Activated CD4-positive, alpha-beta T cell treated with anti-CD3 and anti-CD28 coated beads, Interleukin-2, amount 10 ng/mL, durations not matched to agents 24 days and 14 days (primary cell): ENCODE measurements at places on chromosomes 3 and 15. TPM values are rescaled to one million over a fixed set of nuclear protein-coding genes. Genes with fewer than 3 reads are reported as not detected.

ARPIN gene
- total RNA-seq = not detected in 2 replicates

TBC1D23 gene
- 17.6 and 19.4 TPM in 2 replicates for total RNA-seq

DNA sequence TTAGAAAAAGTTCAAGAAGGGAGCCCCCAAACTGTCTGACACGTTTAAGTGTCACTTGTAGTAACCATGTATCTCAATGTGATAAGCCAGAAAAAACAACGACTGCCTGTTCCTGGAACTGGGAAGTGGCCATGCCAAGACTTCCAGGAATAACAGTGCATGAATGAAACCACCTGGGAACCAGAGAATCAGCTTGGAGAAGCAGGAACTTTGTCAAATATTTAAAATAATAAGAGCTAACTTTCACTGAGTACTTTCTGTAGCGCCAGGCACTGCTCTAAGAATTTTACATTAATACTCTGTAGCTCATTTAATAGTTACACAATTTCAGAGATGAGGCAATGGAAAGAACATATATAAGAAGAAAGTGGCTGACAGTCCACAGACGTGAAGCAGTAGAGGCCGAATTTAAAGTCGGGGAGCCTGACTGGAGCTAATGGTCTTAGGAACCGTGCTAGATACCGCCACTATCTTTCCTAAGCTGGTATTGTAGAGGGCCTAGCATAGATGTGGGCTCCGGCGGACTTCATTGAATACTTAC lies 876 bp downstream of the PLSCR1 start:
- peaks cover 28% of the 10 kb centered on the region for H3K36me3 ChIP-seq
- no peaks in the 10 kb centered on the region for H3K27me3 ChIP-seq
- H3K4me3 ChIP-seq = peak overlapping the region; percentile 98
- DNase-seq = peak; percentile 55

CX3CR1 gene
- total RNA-seq = 0.19 and 0.21 TPM in 2 replicates

DNA sequence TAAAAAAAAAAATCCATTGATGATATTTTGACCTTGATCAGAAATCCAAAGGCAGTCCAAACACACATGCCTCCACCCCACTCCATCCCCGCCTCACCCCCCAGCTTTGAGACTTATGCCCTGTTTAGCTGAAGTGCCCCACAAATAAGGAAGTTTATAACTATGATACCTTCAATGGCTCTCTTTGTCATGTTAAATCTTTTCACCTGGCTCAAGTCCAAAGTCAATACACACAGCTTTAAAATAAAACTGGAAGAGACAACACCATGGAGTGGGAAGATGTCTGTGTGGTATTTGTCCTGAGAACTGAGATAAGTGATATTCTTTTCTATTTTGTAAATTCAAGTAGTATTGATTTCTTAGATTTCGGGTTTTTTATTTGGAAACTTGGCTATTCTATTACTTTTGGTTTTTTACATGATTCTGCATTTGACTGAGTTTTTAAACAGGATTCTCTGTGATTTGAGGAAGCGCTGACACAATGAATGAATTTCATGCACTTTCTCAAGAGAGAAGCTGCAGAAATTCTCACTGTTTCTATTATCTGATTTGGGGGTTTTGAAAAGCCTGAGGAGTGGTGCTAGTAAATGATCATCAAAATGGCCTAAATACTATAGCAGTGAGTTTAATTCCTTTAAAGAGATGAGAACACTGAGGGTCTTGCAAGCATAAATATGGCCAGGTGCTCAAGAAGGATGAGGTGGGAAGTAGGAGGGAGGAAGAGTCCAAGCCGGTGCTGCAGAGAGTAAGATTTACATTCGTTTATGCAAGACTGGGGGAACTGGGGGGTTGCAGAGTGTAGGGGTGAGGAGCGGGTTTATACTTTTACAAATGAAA lies 5.2 kb downstream of the FOXB1 start:
- peaks cover 36% of the 10 kb centered on the region for H3K4me1 ChIP-seq
- no peak for DNase-seq
- H3K27me3 ChIP-seq = peaks cover 78% of the 10 kb centered on the region
- H3K27ac ChIP-seq = no peak overlapping the region

DNA sequence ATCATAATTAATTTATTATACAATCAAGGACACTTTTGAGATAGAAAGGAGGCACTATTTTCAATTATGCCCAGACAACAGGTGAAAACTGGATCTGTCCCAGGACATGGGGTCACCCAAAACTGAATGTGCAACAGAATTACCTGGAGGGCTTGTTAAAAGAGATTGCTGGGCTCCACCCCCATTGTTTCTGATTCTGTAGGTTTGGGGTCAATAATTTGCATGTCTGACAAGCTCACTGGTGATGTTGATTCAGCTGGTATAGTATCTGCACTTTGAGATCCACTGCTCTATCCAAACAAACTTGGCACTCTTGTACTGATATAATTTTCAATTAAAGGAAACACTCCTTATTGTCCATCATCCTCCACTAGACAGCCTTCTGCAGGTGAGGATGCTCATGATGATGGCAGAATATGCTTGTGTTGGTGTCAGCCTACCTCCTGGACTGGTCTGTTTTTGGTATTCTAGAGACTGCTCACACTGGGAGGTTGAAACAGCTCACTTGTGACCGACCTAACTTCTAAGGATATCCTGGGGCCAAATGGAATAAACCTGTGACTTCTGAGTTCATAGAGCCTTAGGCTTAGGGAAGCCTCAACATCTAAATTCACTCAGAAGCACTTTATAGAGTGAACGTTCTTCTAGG lies 2.2 kb downstream of the P2RY14 start:
- H3K4me1 ChIP-seq = peaks cover 58% of the 10 kb centered on the region
- H3K36me3 ChIP-seq = peaks cover 3% of the 10 kb centered on the region
- peak overlapping the region; percentile 76 for H3K4me3 ChIP-seq
- DNase-seq = peak; percentile 55
- H3K27ac ChIP-seq = peak overlapping the region; percentile 85
- H3K27me3 ChIP-seq = no peaks in the 10 kb centered on the region

DNA sequence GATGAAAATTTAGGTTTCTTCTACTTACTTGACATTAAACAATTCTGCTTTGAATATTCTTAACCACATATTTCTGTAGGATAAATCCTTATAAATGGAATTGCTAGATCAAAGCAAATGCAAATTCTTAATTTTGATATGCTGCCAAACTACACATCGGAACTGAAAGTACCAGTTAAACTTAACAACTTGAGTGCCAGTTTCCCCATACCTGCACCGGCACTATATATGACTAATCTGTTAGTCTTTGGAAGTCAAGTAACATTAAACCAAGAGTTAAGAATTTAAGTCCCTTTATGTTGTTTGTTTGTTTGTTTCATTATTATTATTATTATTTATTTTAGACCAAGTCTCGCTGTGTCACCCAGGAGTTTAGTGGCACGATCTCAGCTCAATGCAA lies 103.9 kb upstream of the AKAP13 start:
- DNase-seq = no peak
- H3K4me3 ChIP-seq = no peak overlapping the region
- H3K4me1 ChIP-seq = peaks cover 9% of the 10 kb centered on the region
- H3K27me3 ChIP-seq = no peaks in the 10 kb centered on the region

NR2E3 gene
- not detected in 2 replicates for total RNA-seq

GRCh38 chr15:81215983-81216382 lies 19.3 kb downstream of the IL16 start:
- no peaks in the 10 kb centered on the region for H3K4me1 ChIP-seq
- H3K4me3 ChIP-seq = no peak overlapping the region
- H3K27me3 ChIP-seq = peaks cover 15% of the 10 kb centered on the region
- H3K36me3 ChIP-seq = no peaks in the 10 kb centered on the region

RGMA gene
- total RNA-seq = 0.07 TPM in 1 of 2 replicates, not detected in the other

GRCh38 chr3:184778426-184779332 lies 33.3 kb upstream of the VPS8 start:
- no peaks in the 10 kb centered on the region for H3K36me3 ChIP-seq
- no peak overlapping the region for H3K4me3 ChIP-seq
- no peak overlapping the region for H3K27ac ChIP-seq
- no peaks in the 10 kb centered on the region for H3K4me1 ChIP-seq
- DNase-seq = no peak

GRCh38 chr3:150747886-150748683 lies 14.9 kb downstream of the SIAH2 start:
- peak overlapping the region; percentile 5 for H3K27ac ChIP-seq
- no peak overlapping the region for H3K4me3 ChIP-seq
- H3K4me1 ChIP-seq = peaks cover 74% of the 10 kb centered on the region

DNA sequence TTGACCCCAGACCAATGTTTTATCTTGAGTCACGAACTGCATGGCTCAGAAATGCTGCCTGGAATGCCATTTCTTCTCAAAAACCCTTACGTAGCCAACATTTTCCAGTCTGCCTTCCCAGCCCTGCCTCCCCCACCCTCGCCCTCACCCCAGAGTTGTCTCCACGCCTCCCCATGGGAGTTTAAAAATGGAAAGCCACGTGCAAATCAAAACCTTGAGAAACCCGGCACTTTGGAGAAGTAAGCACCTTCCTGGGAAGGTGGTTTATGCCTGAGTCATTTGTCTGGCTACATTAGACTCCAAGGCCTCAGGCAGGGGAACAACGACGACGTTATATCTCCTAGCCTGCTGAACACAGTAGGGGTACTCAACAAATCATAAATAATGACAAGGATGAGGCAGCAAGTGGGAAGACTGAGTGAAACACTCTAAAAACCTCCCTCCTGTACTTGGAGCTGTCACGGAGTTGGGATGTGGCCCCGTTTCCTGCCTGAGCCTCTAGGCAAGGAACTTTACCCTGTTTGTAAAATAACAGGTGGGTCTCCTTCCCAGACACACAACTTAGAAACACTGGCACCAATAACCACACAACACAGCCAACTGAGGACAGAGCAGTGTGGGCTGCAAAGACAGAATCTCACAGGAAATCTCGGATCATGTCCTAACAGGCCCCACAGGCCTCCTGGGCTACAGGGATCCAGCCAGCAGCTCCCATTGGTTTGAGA lies 179.1 kb downstream of the NTRK3 start:
- DNase-seq = no peak
- no peak overlapping the region for H3K27ac ChIP-seq
- no peaks in the 10 kb centered on the region for H3K36me3 ChIP-seq
- H3K4me1 ChIP-seq = no peaks in the 10 kb centered on the region

SAMD7 gene
- total RNA-seq = not detected in 2 replicates

DNA sequence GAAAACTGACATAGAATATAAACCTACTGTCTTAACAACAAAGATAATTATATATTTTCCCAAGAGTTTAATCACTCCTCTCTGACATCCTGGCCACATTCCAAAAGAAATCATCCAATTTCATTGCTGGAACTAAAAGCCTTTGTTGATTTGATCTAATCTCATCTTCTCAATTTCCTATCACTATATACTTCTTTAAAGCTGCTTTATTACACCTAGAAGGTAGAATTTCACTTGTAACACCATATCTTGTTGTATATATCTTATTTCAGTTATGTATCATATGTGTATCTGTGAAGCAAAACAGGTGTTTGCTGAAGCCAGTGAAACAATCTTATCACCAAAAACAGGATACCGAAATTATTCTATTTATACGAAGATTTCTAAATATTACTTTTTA lies 740.2 kb downstream of the ROBO1 start:
- H3K27ac ChIP-seq = no peak overlapping the region
- no peaks in the 10 kb centered on the region for H3K27me3 ChIP-seq
- DNase-seq = no peak
- H3K4me1 ChIP-seq = no peaks in the 10 kb centered on the region
- no peaks in the 10 kb centered on the region for H3K36me3 ChIP-seq
- no peak overlapping the region for H3K4me3 ChIP-seq

ARHGAP31 gene
- total RNA-seq = 9.5 and 11.0 TPM in 2 replicates

FSTL1 gene
- 0.12 and 0.26 TPM in 2 replicates for total RNA-seq

GRCh38 chr3:114454551-114455251 lies 160.9 kb downstream of the TIGIT start:
- no peak overlapping the region for H3K4me3 ChIP-seq
- H3K36me3 ChIP-seq = no peaks in the 10 kb centered on the region
- H3K27me3 ChIP-seq = peaks cover 12% of the 10 kb centered on the region

GCSAM gene
- 1.6 and 1.7 TPM in 2 replicates for total RNA-seq

GRCh38 chr15:39066677-39067076 lies 502.1 kb upstream of the RASGRP1 start:
- DNase-seq = no peak
- no peak overlapping the region for H3K4me3 ChIP-seq
- H3K27me3 ChIP-seq = peaks cover 12% of the 10 kb centered on the region
- H3K36me3 ChIP-seq = no peaks in the 10 kb centered on the region
- no peak overlapping the region for H3K27ac ChIP-seq

DNA sequence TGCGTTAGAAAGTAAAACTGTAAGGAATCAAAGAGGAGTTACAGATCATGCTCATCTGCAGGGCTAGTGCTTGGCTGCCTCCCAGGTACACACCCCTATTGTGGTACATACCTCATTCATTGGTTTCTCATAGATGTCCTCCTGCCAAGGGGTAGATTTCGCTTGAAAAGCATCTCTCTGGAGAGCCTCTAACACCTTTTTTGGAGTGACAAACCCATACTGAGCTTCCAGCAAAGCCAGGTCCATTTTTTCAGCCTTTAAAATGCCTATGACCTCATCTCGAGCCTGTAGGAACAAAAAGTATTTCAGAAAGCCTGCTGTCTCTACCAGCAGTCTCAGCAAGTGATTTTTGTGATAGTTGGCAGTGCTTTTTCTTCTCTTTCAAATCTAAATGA lies 112.1 kb downstream of the CMSS1 start:
- no peak overlapping the region for H3K27ac ChIP-seq
- H3K4me3 ChIP-seq = no peak overlapping the region
- H3K4me1 ChIP-seq = no peaks in the 10 kb centered on the region
- H3K36me3 ChIP-seq = peaks cover 2% of the 10 kb centered on the region
- DNase-seq = no peak

EBLN2 gene
- total RNA-seq = 7.2 and 7.8 TPM in 2 replicates

PLA2G4D gene
- not detected in 2 replicates for total RNA-seq

MME gene
- total RNA-seq = not detected in 2 replicates

CTXN2 gene
- total RNA-seq = 0.07 TPM in 1 of 2 replicates, not detected in the other
